ENCODE measurements at places on chromosomes 12 and 14. TPM values are rescaled to one million over a fixed set of nuclear protein-coding genes. Genes with fewer than 3 reads are reported as not detected.

SPRYD4 gene
- total RNA-seq: 2.6 TPM

- no peak for DNase-seq
- no peaks in the 10 kb centered on the region for H3K36me3 ChIP-seq
- no peaks in the 10 kb centered on the region for H3K27me3 ChIP-seq
- H3K4me1 ChIP-seq: no peaks in the 10 kb centered on the region
- no peak overlapping the region for H3K27ac ChIP-seq
- H3K4me3 ChIP-seq: no peak overlapping the region
Observed at GRCh38 chr14:37890095-37890494, 294.7 kb downstream of the TTC6 start.

GRCh38 chr12:70177631-70178030, 65.6 kb upstream of the CNOT2 start:
- H3K4me3 ChIP-seq: no peak overlapping the region
- H3K27me3 ChIP-seq: no peaks in the 10 kb centered on the region
- no peaks in the 10 kb centered on the region for H3K4me1 ChIP-seq
- no peaks in the 10 kb centered on the region for H3K36me3 ChIP-seq
- no peak overlapping the region for H3K27ac ChIP-seq

- H3K4me1 ChIP-seq: peaks cover 6% of the 10 kb centered on the region
- H3K27ac ChIP-seq: peak overlapping the region; percentile 91
- peak; percentile 42 for DNase-seq
Observed at GRCh38 chr14:67694791-67695393, 672 bp downstream of the RDH11 start.

- DNase-seq: no peak
- H3K4me1 ChIP-seq: no peaks in the 10 kb centered on the region
- H3K27me3 ChIP-seq: no peaks in the 10 kb centered on the region
- no peak overlapping the region for H3K4me3 ChIP-seq
Observed at GRCh38 chr12:115044073-115044472, 360.1 kb upstream of the TBX3 start.
